Stimulated activated CD8-positive, alpha-beta memory T cell treated with anti-CD3 and anti-CD28 coated beads, Interleukin-7, amount 100 ng/mL, for 48 hours (primary cell): ENCODE measurements at places on chromosomes 2 and 18.
A peak's percentile ranks its signal among the peaks of the same experiment; 100 is the strongest.

- no peak for DNase-seq
Observed at GRCh38 chr2:234571620-234572407, 74.9 kb upstream of the ARL4C start.

GRCh38 chr18:13447621-13448334 is 229.2 kb downstream of the LDLRAD4 start:
- DNase-seq, result no peak

- no peak for DNase-seq
Observed at GRCh38 chr2:213455316-213456008, 171.2 kb downstream of the SPAG16 start.

GRCh38 chr2:171487803-171488259 is 34.4 kb upstream of the CYBRD1 start:
- no peak for DNase-seq

GRCh38 chr18:57649556-57650500 is 28.2 kb upstream of the NARS1 start:
- DNase-seq, result no peak

- DNase-seq, result no peak
Observed at GRCh38 chr2:43101751-43102150, 124.7 kb downstream of the ZFP36L2 start.

GRCh38 chr2:199907008-199907714 is 3.9 kb upstream of the C2orf69 start:
- no peak for DNase-seq

- DNase-seq, result no peak
Observed at GRCh38 chr2:99694331-99694730, 204.5 kb upstream of the REV1 start.

GRCh38 chr2:65300761-65301711 is 73.4 kb downstream of the ACTR2 start:
- peak; percentile 81 for DNase-seq

DNA sequence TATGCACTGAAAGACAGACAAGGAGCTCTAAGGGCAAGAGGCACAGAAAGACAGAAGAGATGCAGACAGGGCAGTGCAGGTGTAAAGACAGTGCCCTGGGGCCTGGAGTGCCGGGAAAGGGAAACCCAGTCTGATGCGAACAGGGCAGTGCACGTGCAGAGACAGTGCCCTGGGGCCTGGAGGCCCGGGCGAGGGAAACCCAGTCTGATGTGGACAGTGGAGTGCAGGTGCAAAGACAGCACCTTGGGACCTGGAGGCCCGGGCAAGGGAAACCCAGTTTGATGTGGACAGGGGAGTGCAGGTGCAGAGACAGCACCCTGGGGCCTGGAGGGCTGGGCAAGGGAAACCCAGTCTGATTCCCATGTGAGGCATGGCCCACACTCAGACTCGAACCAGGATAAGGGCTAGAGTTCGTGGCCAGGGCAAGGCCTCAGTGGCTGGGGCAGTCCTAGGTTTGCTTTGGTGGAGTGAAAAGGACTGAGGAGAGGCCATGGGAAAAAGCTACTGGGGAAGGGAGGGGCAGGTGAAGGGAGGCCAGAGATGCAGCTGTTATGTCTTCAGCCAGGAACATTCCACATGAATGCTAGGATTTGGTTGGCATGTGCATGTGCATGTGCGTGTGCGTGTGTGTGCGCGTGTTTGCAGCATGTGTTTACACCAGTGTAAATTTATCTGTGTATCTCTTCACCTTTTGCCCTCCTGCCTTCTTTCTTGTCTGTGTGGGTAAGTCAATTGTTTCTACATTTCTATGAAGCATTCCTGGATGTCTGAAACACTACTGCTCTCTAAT is 39.1 kb upstream of the DNMT3A start:
- DNase-seq, result no peak

DNA sequence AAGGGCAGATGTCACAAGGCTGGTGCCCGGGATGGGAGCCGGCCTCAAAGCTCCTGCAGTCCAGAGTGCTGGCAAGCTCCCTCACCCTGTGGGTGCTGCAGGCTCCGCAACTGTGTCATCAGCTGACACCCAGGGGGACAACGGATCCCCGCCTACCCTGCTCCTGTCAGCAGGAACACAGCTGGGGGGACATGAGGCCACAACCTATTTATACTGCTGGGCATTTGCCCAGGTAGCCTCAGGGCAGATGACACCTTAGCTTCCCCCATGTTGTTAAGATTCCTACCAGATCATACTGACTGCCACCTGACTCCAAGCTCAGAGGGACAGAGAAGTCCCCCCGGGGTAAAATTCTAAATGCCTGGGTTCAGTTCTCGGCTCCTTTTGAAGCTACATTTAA is 1.2 kb downstream of the ANKRD23 start:
- no peak for DNase-seq

GRCh38 chr18:76456018-76456750 is 38.9 kb downstream of the ZNF516 start:
- no peak for DNase-seq
